ENCODE measurements at places on chromosomes 1 and 21.

- DNase-seq, result no peak
These were observed 23.4 kb downstream of the FNBP1L start for GRCh38 chr1:93471284-93471683.

- DNase-seq, result no peak
These were observed 167.9 kb downstream of the TNFSF18 start for GRCh38 chr1:172882791-172883386.

GRCh38 chr21:30714946-30715345, 3.6 kb downstream of the KRTAP21-3 start:
- DNase-seq, result no peak

DNA sequence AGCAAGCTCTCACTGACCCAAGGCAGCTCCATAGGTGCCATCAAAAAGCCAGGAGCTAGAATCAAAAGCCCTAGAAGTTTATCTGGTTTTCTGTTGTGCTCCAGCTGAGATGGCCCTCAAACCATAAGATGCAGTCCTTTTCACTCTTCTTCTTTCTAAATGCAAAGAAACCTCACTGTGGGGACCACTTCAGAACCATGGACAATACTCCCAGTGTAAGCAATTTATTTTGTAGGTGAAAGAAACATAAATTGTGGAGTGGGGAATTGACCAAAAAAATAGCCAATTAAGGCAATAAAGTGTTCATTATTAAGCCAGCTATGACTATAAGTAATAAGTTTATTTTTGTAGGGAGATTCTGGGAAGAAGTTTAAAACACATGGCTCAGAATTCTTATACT, 1399.9 kb downstream of the PLA2G4A start:
- no peak for DNase-seq

DNA sequence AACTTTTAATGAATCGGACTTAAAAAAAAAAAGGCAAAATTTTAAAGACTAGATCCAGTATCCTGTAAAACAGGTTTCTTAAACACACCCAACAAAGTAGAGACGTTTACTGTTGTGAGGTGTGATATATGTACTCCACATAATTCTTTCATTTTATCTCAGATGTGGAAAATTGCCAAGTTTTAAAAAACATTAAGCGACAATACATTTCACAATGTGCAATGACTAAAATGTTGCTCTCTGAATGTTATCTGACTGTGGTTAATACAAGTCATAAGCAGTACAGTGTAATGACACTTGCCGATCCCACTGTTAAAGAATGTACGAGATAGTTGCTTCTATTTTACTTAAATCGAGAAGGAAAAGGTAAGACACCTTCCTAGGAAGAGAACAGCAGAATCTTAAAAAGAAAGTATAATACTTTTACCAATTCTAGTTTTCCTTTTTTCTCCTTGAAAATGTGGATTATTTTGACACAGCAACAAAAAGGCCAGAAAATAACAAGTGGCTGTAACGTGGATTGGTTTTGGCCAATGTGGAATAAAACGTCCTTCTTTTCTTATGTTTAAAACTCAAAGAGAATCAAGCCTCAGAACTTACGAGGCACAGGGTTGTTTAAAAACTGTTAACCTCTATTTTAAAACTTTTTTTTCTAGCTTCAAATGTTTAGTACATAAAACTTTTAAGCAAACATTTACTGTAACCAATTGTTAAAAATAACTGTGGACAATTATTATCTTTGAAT, 51.4 kb downstream of the TP53BP2 start:
- no peak for DNase-seq

DNA sequence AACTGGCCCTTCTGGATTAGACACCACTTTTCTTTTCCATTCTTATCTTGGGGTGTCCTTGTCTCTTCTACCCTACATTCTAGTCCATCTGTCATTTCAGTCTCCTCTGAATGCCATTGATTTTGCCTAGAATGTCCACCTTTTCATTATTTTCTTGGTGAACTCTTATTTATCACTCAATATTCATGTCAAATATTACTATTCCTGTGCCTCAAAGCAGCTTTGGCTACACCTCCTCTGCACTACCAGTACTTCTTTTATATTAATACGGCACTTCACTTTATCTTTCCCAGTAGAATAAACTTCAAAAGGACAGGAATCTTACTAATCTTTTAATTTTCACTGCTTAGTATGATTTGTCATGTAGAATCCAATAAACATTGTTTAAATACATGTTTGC, 186.4 kb upstream of the DPYD start:
- no peak for DNase-seq

GRCh38 chr1:236472850-236473788, 50.7 kb upstream of the LGALS8 start:
- no peak for DNase-seq

Measured in stimulated activated naive CD8-positive, alpha-beta T cell treated with anti-CD3 and anti-CD28 coated beads, Interleukin-15, Interleukin-2, amounts not matched to agents 100 U/mL and 50 U/mL, for 24 hours (primary cell).